ENCODE measurements at places on chromosomes 2 and 18. TPM values are rescaled to one million over a fixed set of nuclear protein-coding genes. Genes with fewer than 3 reads are reported as not detected.
A peak's percentile ranks its signal among the peaks of the same experiment; 100 is the strongest.

Gene SMYD5
- total RNA-seq, result 3.5 TPM

Gene IL1RL2
- 2.2 TPM for total RNA-seq

DNA sequence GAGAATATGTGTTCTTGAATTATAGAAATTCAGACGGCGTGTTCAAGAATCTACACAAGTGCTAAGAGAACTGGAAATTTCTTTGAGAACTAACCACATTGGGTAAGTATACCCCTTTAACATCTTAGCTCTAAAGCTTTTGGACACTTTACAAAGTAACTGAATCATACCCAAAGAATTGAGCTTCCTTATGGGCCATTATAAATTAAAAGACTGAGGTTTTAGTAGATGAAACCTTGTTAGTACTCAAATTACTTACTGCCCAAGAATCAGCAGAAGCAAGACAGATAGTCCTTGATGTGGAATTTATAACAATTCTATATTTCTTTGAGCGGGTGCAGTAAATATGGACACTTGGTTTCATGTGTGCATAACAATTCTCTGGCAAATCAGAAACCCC is 168.3 kb downstream of the PRPF40A start:
- no peak overlapping the region for H3K27ac ChIP-seq
- no peak overlapping the region for H3K4me3 ChIP-seq
- no peaks in the 10 kb centered on the region for H3K36me3 ChIP-seq
- DNase-seq, result no peak

- no peak for DNase-seq
- H3K27me3 ChIP-seq, result no peaks in the 10 kb centered on the region
- H3K4me1 ChIP-seq, result no peaks in the 10 kb centered on the region
- no peak overlapping the region for H3K4me3 ChIP-seq
- no peaks in the 10 kb centered on the region for H3K36me3 ChIP-seq
- H3K27ac ChIP-seq, result no peak overlapping the region
These were observed 129.1 kb upstream of the WDR75 start for GRCh38 chr2:189312211-189312610.

DNA sequence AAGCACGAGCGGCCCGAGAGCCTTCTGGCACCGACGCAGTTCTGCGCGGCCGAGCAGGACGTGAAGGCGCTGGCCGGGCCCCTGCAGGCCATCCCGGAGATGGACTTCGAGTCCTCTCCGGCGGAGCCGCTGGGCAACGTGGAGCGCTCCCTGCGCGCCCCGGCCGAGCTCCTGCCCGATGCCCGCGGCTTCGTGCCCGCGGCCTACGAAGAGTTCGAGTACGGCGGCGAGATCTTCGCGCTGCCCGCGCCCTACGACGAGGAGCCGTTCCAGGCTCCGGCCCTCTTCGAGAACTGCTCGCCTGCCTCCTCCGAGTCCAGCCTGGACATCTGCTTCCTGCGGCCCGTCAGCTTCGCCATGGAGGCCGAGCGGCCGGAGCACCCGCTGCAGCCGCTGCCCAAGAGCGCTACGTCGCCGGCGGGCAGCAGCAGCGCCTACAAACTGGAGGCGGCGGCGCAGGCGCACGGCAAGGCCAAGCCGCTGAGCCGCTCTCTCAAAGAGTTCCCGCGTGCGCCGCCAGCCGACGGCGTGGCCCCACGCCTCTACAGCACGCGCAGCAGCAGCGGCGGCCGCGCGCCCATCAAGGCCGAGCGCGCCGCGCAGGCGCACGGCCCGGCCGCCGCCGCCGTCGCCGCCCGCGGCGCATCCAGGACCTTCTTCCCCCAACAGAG is 70.4 kb downstream of the ARHGEF33 start:
- H3K4me1 ChIP-seq, result peaks cover 8% of the 10 kb centered on the region
- peaks cover 9% of the 10 kb centered on the region for H3K27me3 ChIP-seq
- DNase-seq, result peak; percentile 70
- peak overlapping the region; percentile 55 for H3K4me3 ChIP-seq
- H3K36me3 ChIP-seq, result no peaks in the 10 kb centered on the region

- no peak overlapping the region for H3K27ac ChIP-seq
- DNase-seq, result no peak
These were observed 57.3 kb upstream of the FAM117B start for GRCh38 chr2:202577250-202578183.

DNA sequence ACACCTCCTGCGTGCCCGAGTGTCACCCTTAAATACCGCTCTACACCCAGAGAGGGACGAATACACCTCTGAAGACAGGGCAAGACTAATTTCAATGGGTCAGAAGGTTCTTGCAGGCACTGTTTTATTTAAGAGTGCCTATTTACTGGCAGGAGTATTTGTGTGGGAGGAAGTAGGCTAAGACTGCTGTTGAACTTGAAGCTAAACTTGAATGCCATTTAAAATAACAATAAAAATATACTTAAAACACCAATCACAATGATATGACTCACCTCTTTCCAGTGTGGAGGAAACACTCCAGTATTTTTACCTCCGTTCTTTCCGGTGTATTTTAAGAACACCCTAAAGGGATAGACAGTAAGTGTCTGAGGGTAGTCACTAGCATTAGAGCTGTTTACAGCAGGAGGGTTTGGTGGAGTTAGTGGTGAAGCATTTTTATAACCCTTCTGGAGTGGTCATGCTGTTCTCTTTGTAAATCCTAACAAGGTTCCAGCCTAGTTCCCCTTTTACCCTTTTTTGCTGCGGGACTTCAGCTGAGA is 9.6 kb upstream of the HOXD1 start:
- H3K36me3 ChIP-seq, result no peaks in the 10 kb centered on the region
- H3K27me3 ChIP-seq, result peaks cover 21% of the 10 kb centered on the region
- no peak overlapping the region for H3K27ac ChIP-seq
- no peak for DNase-seq
